Epithelial cell of esophagus (primary cell): ENCODE measurements at places on chromosomes 6 and 20.

DNA sequence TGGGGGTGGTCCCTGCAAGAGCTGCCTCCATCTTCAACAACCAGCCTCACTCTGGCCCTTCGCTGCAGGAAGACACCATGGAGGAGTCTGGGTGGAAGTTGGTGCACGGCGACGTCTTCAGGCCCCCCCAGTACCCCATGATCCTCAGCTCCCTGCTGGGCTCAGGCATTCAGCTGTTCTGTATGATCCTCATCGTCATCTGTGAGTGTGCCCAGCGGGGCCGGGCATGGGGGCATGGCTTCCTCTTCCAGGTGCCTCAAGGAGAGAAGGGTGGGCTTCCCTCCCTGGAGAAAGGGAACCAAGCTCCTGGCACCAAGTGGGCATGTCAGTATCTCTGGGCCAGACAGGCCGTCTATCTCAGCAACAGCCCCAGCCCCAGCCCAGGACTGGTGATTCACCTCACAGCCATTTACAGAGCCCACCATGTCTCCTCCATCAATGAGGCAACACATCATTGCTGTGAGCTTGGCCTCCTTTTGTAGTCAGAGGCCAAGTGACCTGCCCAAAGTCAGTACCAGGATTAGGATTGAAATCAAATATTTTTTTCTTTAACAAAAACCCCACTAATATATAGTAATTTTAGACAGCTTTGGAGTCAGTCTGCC, 40.2 kb downstream of the TM9SF4 start:
- no peak for DNase-seq

GRCh38 chr6:73743556-73743955, 47.6 kb downstream of the CD109 start:
- no peak for DNase-seq

DNA sequence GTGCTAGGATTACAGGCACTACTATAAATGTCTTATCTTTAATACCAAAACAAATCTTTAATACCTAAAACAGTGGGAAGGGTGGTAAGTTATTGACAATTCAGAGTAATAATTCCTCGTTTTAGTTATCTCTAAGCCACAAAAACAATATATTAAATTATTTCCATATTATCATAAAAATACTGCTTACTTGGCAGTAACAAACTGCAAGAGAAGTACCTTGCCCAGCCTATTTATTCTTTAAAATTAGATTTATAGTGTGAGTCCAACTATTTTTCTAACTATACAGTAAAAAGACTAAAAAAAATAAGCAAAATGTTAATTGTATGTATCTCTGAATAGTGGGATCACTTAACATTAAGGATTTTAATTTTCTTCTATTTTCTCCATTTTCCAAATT, 123.2 kb downstream of the HACE1 start:
- no peak for DNase-seq

GRCh38 chr6:113120582-113121285, 736.4 kb upstream of the MARCKS start:
- DNase-seq = peak; percentile 74

DNA sequence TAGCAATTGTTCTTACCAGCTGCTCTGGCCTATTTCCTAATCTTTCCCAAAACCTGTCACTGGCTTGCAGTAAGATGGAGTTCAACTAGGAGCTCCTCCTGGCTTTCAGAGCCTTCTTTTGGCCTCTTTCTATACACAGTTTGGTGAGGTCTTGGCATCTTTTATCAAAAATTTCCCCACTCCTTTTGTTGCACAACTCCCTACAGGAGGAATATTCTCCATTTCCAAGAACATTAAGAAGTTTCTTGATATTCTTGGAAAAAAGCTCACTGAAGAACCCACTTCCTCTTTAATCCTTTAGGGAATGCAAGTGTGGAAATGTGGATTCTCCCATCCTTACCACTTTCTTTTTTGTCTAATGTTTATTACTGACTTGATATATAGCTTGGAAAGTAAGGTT, 171.3 kb upstream of the KCNK16 start:
- no peak for DNase-seq

- DNase-seq = peak; percentile 34
Observed at GRCh38 chr6:138986578-138986977, 1.5 kb downstream of the REPS1 start.

GRCh38 chr20:20734475-20734948, 22.1 kb upstream of the RALGAPA2 start:
- no peak for DNase-seq

DNA sequence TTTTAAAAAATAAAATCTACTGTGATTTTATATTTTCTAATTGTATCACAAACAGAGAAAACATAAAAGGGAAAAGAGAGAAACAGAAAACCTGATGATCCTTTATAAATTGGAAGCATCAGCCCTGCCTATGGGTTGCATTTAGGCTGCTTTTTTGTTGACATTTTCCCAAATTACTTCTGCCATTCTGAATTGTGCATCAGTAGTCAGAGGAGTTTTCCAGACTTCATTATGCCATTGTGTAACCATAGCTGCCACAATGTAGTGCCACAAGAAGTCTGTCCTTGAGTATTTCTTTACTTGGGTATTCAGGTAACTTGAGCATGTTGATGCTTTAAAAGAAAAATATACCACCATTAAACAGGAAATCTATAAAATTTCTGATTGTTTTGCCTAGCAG, 130.3 kb downstream of the HACE1 start:
- DNase-seq = no peak
